ENCODE measurements at places on chromosomes 16 and 17.
A peak's percentile ranks its signal among the peaks of the same experiment; 100 is the strongest.

- peak; percentile 86 for DNase-seq
Observed at GRCh38 chr17:70521821-70522256, 352.5 kb downstream of the KCNJ2 start.

DNA sequence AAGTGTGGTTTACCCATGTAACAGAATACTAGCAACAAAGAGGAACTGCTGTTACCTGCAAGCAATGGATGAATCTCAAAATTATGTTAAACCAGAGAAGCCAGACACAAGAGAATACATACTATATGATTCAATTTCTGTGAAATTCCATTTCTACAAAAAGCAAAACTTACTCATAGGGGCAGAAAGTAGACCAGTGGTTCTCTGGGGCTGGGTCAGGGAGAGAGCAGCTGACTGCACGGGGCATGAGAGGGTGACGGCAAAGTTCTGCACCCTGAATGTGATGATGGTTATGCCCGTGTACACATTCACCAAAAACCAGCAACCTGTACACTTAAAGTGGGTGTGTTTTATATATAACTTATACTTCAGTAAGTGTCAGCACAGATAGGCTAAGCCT is 3.1 kb downstream of the ZNF843 start:
- DNase-seq: no peak

DNA sequence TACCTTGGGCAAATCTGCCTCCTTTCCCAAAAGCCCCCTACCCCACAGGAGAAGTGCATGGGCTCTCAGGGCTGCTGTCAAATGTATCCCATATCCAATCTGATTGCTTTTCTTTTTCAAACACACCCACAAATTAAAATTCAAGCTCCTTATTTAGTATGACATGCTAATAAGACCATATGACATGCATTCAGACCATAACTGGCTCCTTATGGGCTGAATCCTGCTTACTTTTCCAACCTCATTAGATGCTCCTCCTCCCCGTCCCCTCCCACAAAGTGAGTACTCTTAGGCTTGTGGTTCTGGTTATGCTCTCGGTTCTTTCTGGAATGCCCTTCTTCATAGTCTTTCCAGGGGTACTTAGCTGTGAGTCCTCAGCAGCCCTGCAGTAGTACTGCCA is 59.0 kb upstream of the TOM1L1 start:
- no peak for DNase-seq

GRCh38 chr17:81455387-81455786 is 57.2 kb downstream of the ACTG1 start:
- no peak for DNase-seq

DNA sequence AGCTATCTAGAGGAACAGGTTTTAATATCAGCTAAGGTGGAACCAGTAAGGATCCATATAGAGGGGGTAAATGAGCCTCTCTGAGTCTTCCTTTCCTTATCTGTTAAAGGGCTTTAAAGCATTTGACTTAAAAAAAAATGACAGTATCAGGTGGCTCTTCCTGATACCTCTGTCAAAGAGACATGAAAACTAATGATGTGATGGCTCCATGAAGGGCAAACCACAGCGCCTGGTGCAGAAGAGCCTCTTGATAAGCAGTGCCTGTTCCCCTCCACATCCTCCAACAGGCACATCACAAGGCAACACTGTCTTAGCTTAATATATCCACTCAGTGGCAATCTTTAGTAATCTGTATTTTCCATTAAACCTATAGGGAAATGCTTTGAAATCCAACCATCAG is 68.9 kb downstream of the USP31 start:
- peak; percentile 60 for DNase-seq

DNA sequence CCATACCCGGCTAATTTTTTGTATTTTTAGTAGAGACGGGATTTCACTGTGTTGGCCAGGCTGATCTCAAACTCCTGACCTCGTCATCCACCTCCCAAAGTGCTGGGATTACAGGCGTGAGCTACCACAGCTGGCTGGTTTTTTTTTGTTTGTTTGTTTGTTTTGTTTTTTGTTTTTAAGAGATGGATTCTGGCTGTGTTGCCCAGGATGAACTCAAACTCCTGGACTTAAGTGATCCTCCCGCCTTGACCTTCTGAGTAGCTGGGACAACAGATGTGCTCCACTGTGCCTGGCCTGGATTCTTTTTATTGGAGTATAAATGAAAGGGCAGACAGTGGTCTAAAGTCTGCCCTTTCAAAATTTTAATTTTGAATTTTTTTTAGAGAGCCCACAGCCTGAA is 44.7 kb downstream of the FOXK2 start:
- DNase-seq: no peak

- peak; percentile 77 for DNase-seq
Observed at GRCh38 chr17:50952013-50952412, 85.9 kb upstream of the TOB1 start.

DNA sequence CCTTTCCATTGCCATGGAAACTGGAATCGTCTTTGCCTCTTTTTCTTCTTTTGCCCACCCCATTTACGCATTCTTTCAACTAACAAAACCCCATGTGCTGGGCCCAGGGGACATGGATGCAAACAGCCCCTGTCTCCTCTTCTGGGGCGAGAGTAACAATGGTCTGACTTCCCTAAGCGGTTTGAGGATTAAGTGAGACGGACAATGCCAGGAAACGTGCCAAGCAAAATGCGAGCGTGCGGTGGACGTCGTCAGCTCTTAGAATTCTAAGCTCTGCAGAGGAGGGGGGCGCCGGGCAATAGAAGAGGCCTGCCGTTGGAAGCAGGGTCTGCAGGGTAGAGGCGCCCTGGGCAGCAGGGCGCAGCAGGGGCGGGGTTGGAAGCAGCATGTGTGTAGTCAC is 42.4 kb upstream of the JPH3 start:
- no peak for DNase-seq

GRCh38 chr17:57107498-57108101 is 22.6 kb downstream of the AKAP1 start:
- peak; percentile 74 for DNase-seq

GRCh38 chr16:10495031-10495345 is 85.4 kb downstream of the EMP2 start:
- no peak for DNase-seq

GRCh38 chr16:85552980-85553435 is 60.1 kb upstream of the GSE1 start:
- no peak for DNase-seq

DNA sequence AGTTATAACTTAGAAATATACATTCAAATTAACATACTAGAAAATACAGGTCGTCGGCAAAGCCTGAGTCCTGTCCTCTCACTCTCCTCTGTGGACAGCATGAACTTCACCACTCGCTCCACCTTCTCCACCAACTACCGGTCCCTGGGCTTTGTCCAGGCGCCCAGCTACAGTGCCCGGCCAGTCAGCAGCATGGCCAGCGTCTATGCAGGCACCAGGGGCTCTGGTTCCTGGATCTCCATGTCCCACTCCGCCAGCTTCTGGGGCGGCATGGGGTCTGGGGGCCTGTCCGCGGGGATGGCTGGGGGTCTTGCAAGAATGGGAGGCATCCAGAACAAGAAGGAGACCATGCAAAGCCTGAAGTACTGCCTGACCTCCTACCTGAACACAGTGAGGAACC is 319.4 kb downstream of the ZFHX3 start:
- DNase-seq: no peak

- no peak for DNase-seq
Observed at GRCh38 chr16:67477960-67478554, 2.9 kb downstream of the ATP6V0D1 start.

DNA sequence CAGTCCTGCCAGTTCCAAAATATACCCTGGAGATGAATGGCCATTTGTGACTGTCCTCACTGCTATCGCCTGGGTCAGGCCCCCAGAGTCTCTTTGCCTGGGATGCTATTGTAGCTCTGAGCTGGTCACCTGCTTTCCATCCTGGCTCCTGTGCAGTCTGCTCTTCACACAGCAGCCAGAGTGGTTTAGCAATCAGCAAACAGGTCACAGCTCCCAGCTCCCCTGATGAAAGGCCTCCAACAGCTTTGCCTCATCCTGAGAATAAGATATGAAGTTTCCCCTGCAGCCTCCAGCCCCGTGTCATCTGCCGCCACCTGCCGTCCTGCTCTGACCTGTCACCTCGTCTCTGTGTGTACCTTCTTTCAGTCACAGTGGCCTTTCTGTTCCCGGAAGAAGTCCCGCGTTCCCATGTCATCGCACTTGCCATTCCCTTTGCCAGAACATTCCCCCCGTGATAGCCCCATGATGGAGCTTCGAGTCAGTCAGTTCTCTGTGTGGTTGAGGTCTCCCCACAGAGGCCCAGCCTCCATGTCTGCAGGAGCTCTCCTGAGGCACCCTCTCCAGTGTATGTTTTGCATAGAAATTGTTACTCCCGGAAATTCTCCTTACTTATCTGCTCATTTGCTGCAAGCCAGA is 281.5 kb downstream of the SNX29 start:
- peak; percentile 86 for DNase-seq

DNA sequence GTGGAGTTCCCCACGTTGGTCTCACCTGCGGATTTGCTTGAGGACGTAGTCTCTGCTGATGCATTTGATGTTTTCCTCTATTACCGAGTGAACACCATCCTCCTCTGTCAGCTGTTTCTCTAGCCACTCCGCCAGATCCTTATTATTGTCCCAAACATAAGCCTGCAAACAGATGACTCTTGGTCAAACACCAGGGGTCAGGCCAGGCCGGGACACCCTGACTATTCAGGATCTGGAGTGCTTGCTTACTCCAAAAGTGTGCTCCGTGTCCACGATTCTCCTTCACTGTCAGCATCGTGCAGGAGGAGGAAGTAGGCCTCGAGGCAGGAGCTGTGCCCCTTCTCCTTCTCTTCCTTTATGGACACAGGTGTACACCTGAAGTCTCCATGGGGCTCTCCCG is 140.2 kb downstream of the AATF start:
- no peak for DNase-seq

GRCh38 chr16:56984639-56985038 is 4.7 kb upstream of the NLRC5 start:
- DNase-seq: no peak

- no peak for DNase-seq
Observed at GRCh38 chr17:75590314-75590761, 2.7 kb downstream of the MYO15B start.

GRCh38 chr16:8796469-8797363 is 723 bp downstream of the TMEM186 start:
- no peak for DNase-seq

DNA sequence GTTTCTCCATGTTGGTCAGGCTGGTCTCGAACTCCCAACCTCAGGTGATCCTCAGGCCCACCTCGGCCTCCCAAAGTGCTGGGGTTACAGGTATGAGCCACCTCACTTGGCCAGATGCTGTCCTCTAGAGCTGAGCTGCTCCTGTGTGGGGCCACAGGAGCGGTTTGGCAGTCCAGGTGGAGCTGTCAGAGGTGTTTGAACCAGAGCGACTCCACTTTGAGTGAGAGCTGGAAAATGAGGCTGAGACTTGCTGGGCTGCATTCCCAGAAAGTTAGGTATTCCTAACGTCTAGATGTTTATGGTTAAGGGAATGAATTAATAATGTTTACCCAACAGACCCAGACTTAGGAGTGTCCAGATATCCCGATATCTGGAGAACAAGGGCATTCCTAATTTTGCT is 16.8 kb upstream of the PSMD7 start:
- DNase-seq: no peak

DNA sequence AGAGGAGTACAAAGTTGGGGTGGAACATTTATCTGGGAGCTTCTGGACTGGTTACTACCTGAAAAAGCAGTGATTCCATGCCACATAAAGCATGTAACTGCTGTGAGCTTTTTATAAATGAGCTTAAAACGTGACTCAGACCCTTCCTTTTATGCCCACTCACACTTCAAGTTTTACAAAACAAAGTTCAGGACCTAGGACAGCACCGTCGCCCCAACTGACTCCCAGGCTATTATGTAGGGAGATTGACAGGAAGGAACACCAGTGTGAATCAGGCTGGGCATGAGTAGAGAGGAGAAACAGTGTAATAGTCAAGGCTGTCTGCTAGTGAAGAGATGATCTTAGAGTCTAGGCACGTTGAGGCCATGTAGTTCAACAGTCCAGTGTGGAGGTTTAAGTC is 91.6 kb upstream of the DNAH9 start:
- no peak for DNase-seq

DNA sequence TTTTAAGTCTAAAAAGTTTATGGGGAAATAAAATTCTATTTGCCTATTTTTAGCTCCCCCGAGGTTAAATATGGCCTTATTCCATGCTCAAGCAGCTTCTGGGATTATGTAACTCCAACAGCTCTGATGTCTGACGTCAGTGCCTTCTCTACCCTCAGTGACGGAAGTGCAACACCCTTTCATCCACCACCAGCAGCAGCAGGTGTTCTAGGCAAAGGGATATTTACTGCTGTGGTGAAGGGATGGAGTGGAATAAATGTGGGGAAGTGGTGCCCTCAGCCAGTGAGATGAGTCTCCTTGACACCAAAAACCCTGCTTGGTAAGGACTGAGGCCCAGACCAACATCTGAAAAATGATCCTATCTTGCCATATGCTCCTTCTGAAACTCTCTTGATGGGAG is 247.4 kb downstream of the SHISA9 start:
- peak; percentile 77 for DNase-seq

DNA sequence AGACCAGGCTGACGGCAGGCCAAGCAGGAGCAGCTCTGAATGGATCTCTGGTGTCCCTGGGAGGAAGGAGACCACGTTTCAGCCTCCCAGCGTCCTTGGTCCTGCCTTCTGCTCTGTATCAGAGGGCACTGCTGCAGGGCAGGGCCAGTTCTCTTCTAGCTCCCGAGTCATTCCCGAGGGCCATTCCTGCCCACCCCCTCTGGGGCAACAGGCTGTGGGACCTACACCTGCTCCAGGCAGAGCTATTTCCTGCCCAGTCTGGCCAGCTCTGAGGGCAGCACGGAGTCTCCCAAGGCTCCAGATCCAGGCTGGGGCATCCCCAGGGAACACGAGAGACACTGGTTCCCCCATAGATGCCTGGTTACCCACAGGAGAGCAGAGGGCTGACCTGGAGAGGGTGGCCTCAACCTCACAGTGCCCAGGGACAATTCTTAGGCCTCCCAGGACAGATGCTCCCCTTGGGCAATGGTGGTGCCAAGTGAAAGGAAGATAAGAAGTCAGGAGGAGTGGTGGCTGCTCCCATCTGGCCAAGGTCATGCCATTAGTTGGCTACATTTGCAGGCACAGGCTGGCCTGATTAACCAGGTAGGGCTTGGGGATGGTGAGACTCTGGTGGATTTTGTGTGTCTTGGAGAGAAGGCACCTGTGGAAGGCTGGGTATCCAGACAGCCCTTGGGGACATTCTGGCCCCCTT is 2.0 kb downstream of the WFIKKN2 start:
- no peak for DNase-seq

GRCh38 chr17:2704031-2704889 is 7.3 kb downstream of the CLUH start:
- DNase-seq: no peak

DNA sequence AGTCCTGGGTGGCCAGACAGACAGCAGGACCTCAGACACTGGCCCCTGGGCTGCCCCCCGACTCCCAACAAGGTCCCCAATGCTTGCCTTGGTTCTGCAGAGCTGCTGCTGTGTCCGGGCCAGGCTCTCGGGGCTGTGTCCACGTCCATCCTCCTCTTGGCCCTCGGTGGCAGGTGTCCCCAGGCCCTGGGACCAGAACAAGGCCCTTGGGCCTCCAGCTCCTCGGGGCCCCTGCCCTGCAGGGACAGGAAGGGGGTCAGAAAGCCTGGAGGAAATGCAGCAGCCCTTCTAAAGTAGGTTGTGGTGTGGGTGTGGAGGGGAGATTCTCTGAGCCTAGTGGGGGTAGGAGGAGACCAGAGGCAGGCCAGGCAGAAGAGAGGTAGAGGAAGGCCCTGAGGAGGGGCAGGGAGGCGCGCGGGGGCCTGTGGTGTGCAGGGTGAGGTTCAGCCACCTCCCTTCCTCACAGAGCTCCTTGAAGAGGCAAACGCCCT is 2.5 kb upstream of the AXIN1 start:
- DNase-seq: no peak

All from NCI-H510A treated with DMSO at 0.1 percent for 48 hours (cell line).